Panc1 (cell line): ENCODE measurements at places on chromosomes 1 and 21. TPM values are rescaled to one million over a fixed set of nuclear protein-coding genes. Genes with fewer than 3 reads are reported as not detected.

DNA sequence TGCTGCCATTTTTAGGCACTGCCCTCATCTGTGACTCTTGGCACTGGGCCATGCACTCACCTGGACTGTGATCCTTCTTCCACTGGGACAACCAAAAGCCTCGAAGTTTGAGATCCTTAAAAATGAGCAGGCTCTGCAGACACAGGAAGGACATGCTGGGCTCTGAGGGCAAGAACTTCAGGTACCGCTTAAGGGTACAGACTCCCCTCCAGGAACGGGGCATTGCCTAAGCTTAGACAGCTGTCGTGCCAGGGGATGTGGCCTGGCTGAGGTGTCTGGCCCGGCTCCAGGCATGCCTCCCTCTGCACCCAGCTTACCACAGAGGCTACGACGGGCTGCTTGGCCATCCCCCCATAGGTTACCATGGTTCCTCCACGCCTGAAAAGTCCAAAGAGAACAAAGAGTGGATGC lies 14.2 kb upstream of the SRSF4 start:
- H3K4me1 ChIP-seq, result no peaks in the 10 kb centered on the region
- no peak for DNase-seq
- H3K27ac ChIP-seq, result no peak overlapping the region
- H3K36me3 ChIP-seq, result no peaks in the 10 kb centered on the region; the same call in 1 of the 2 replicates

DNA sequence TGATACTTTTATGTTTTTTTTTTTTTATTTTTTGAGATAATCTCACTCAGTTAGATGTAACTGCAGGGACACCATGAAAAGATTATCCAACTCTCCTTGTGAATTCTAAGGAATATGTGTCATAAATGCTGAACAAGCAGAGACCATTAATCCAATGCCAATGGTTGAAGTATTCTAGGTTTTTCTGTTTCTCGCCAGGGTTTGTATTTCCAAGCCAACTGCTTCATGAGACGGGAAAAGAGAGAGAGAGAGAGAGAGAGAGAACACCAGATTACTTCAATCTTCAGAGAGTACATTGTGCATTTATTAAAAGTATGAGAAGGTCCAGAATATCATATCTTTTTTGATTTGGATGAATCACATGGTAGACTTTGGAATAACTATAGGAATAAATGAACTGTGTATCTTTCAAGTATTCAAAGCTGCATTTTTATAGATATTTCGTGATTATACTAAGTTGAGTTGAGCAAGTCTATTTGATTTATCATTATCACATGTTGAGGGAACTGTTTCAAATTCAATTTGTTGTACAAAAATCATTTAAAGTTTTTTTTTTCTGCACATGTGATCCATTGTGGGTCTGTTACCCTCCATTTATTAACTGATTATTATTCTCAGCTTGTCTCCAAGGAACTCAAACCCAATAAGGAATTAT lies 108.4 kb downstream of the PLA2G4A start:
- no peaks in the 10 kb centered on the region for H3K27me3 ChIP-seq
- H3K27ac ChIP-seq, result no peak overlapping the region
- no peaks in the 10 kb centered on the region for H3K4me1 ChIP-seq
- DNase-seq, result no peak

- H3K27me3 ChIP-seq, result no peaks in the 10 kb centered on the region
- no peak overlapping the region for H3K27ac ChIP-seq
- no peaks in the 10 kb centered on the region for H3K36me3 ChIP-seq
- H3K4me3 ChIP-seq, result no peak overlapping the region
Measured at GRCh38 chr21:21019681-21020080, 21.5 kb downstream of the NCAM2 start.

- no peaks in the 10 kb centered on the region for H3K4me1 ChIP-seq
- no peaks in the 10 kb centered on the region for H3K27me3 ChIP-seq
- H3K36me3 ChIP-seq, result no peaks in the 10 kb centered on the region
- no peak for DNase-seq
- H3K27ac ChIP-seq, result no peak overlapping the region
Measured at GRCh38 chr1:107243461-107243860, 102.6 kb downstream of the NTNG1 start.

GRCh38 chr1:10608690-10609089 lies 133.9 kb downstream of the PEX14 start:
- H3K36me3 ChIP-seq, result no peaks in the 10 kb centered on the region
- DNase-seq, result no peak
- H3K27ac ChIP-seq, result no peak overlapping the region
- H3K4me1 ChIP-seq, result no peaks in the 10 kb centered on the region

The PTPN7 gene
- 0.33 TPM for total RNA-seq

The SRM gene
- 249 TPM for total RNA-seq

The PLA2G2C gene
- total RNA-seq, result not detected

The LAMB3 gene
- total RNA-seq, result 0.85 TPM
